Upper lobe of right lung (tissue), 1 donor: ENCODE measurements at places on chromosomes 16 and 17. TPM values are rescaled to one million over a fixed set of nuclear protein-coding genes. Genes with fewer than 3 reads are reported as not detected.

- no peak for DNase-seq
Observed at GRCh38 chr16:30663820-30664219, 5.6 kb downstream of the FBRS start.

- DNase-seq: no peak
Observed at GRCh38 chr17:72332367-72332766, 211.5 kb downstream of the SOX9 start.

DNA sequence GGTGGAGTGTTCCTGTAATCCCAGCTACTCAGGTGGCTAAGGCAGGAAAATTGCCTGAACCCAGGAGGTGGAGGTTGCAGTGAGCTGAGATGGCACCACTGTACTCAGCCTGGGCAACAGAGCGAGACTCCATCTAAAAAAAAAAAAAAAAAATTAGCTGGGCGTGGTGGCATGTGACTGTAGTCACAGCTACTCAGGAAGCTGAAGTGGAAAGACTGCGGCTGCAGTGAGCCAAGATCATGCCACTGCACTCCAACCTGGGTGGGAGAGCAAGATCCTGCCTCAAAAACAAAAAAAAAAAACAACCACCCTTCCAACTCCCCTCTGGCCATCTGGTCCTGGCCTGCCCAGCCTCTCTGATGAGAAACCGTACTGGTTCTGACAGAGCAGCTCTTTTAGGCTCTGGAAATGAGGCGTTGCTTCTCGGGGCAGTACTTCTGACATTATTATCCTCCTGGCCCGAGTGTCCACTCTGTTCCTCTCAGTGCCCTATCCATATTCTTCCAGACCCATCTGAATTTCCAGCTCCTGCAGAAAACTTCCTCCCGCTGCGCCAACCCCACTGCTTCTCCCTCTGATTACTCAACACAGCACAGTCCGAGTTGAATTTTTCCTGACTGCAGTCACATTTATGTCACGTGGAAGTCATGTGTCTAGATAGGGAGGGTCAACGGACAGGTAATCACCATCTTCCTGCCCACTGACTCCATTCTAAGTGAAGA is 13.3 kb downstream of the GGA2 start:
- DNase-seq: peak; percentile 69

- peak; percentile 13 for DNase-seq
Observed at GRCh38 chr17:17093764-17094163, 51.5 kb downstream of the MPRIP start.

DNA sequence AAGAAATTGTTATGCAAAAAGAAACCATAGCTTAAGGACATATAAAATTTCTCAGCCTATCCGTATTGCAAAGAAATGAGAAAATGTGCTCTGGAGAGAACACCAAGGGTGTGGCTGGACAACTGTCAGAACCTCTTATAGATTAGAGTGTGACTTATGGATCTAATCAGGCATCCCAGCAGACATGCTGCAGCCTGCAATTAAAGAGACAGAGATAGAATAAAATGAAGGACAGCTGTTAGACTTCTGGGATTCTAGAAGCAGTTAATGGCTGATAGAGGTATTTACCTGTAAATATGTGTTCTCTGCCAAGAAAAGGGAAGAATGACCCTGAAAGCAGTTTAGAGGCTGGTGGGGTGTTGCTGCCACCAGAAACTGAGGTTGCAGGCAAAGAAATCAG is 160.1 kb upstream of the KIF2B start:
- no peak for DNase-seq

GRCh38 chr16:79009896-79010295 is 590.6 kb downstream of the MAF start:
- no peak for DNase-seq

DNA sequence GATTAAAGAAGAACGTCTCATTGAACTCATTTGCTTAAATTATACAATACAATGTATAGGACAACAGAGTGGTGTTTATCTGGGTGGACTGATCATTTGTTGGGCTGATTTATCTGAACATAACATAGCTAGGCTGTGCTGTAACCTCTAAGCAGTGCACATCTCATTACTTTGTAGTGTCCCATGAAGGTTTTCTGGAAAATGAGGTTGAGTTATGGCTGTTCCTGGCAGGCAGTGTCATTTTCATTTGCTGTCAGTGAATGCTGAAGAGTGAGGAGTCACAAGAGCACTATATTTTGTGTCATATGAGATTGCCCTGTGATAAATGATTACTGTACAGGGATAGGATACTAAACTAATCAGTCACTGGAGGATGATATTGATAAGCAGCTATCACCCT is 340.2 kb downstream of the HS3ST3B1 start:
- DNase-seq: no peak

- DNase-seq: no peak
Observed at GRCh38 chr16:78522327-78522726, 422.9 kb downstream of the WWOX start.

DNA sequence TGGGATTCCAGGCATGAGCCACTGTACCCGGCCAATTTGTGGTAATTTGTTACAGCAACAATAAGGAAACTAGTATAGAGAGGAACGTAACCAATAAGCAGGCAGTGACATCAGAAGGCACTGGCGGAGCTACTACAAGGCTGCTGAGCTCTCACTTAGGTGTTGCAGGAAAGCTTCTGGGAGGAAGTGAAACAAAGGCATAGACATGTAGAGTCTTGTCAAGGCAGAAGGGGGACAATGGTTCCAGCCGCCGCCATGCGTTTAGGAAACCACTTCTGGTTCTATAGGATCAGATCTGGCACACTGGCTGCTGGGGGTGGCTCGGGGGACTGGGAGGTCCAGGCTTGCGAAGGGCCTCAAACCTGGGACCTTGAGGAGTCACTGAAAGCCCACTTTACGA is 9.4 kb upstream of the CPSF4L start:
- no peak for DNase-seq

DNA sequence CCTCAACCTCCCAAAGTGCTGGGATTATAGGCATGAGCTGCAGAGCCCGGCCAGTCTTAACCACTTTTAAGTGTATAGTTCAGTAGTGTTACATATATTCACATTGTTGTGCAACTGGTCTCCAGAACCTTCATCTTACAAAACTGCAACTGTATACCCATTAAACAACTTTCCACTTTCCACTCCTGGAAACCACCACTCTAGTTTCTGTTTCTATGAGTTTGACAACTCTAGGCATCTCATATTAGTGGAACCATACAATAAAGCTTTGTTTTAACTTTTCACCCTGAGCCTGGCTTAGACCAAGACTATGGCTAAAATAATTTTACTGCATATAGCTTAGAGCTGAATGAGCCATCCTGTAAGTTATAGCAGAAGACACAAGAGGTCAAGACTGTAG is 108.0 kb upstream of the GOT2 start:
- no peak for DNase-seq

GRCh38 chr17:28796062-28796461 is 46.5 kb downstream of the FAM222B start:
- no peak for DNase-seq

- DNase-seq: no peak
Observed at GRCh38 chr16:85857406-85857805, 41.6 kb upstream of the IRF8 start.

DNA sequence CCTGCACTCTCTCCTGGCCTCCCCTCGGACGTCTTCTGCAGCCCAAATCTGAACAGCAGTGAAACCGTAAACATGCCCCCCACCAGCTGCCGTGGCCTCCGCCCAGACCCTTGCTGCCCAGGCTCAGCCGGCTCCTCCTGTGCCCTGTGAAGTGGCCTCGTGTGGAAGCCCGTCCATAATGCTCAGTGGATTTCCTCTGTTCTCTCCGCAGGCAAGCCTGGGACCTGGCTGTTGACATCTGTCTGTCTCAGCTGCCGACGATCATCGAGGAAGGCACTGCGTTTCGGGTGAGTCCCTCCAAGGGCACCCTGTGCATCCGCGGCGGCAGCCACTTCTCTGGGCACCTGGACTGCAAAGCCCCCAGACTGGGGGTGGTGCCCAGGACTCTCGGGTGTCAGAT is 153.9 kb upstream of the CHMP6 start:
- no peak for DNase-seq

DNA sequence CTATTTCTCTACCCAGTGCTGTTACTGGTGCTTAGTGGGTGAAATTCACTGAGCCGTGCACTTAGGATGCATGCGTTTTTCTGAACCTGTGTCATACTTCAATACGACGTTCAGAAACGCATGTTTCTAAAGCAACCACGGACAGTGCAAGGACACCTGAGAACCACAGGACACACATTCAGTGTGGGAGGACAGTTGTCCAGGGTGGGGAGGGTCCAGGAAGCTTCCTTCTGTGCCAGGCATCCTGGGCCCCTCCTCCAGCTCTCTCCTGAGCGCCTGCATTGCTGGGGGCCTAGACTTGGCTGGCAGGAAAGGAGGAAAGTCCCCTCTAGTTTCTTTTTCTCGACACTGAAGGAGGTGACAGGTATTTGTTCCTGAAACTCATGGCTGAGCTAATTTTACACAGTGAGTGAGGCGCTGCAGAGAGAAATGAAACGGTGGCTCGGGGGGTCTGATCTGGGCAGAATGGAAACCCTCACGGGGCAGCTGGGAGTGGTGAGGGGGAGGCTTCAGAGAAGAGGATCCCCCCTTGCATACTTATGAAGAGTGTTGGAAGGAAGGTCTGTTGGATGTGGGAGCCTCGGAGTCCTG is 89.9 kb downstream of the IRF8 start:
- no peak for DNase-seq

- DNase-seq: no peak
Observed at GRCh38 chr17:29036584-29036983, 6.4 kb upstream of the PIPOX start.

DNA sequence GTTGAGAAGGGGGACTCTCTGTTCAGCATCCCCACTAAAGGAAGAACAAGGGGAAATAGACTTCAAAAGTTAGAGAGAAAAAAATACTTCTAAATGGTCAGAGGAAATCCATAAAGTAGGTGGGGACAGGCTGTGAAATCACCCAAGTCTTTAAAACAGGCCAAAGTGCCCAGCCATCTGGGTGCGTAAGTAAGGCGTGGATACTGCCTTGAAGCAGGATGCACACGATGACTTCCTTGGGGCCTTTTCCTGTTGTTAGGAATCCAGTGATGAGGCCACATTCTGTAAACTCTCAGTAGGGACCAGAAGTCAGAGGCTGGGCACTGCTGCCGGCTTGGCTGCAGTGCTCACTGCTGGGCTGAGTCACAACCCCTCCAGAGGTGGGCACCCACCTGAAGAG is 9.2 kb downstream of the AXIN2 start:
- DNase-seq: no peak

- DNase-seq: no peak
Observed at GRCh38 chr16:77416939-77417480, 17.8 kb downstream of the ADAMTS18 start.

DNA sequence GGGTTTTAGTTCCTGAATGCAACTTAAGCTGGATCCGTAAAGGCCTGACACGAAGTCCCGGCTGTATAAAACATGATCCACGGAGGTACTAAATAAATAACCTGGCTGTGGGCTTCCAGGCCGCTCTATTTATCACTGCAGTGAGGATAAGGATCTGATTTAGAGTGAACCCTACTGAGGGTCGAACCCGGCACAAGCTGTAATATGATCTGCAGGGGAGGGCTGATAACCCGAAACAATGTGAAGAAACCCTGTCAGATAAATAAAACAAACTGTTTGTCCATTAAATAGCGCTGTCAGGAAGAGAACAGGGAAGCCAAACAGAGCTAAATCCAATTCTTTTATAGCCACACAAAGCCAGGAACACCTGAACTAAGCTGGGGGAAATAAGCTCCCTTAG is 375.6 kb upstream of the SALL1 start:
- DNase-seq: no peak

GRCh38 chr17:79084291-79085153 is 9.9 kb downstream of the ENGASE start:
- DNase-seq: no peak

DNA sequence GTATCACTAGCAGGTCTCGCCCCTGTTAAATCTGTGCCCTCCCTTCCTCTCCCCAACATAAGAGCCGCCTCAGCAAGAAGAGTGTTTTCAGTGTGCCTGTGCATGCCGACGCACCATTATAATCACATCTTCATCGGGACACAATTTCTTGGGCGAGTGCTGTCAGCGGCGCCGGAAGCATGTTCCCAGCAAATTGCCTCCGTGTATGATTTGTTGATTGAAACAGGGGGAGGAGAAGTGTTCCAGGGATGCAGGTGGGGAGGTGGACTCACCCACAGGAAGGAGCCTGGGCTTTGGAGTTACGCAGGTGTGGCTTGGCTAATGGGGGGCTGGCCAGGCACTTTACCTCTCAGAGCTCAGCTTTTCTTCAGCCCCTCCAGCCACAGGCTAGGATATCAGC is 53.6 kb downstream of the SPACA3 start:
- no peak for DNase-seq

DNA sequence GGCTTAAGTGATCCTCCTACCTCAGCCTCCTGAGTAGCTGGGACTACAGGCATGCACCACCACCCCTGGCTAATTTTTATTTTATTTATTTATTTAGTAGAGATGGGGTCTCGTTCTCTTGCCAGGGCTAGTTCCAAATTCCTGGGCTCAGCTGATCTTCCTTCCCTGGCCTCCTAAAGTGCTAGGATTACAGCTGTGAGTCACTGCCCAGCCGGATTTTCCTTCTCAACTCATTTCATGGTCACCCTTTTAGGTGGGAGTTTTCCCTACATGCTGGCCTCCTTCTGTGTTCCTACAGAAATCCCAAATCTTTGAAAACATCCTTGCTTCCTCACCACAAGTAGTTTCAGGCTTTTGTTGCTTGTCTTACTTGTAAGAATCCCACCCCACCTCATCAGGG is 102.1 kb upstream of the SIAH1 start:
- no peak for DNase-seq

- peak; percentile 70 for DNase-seq
Observed at GRCh38 chr16:1871974-1872635, at the start of gene MEIOB. TSS of gene MEIOB (minus strand) at chr16:1872164. CDS start at chr16:1868175, 3,989 bp downstream.

DNA sequence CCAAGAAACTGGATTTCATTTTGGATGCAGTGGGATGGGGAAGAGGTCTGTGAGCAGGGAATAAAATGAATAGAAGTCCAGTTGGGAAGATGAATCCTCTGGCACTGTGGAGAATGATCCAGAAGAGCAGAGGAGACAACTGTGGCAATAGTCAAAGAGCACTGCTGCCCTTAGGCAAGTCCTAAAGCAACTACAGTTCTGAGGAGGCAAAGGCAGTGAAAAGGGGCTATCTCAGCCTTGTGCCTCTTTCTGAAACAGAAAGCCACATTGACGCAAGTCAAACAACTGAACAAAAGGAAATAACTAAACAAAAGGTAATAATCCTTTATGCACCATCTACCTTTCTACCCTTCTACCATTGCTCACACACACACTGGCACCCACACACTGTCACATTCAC is 238.0 kb upstream of the AXIN2 start:
- DNase-seq: no peak

- DNase-seq: no peak
Observed at GRCh38 chr17:57507828-57508227, 237.3 kb downstream of the CCDC182 start.

Gene CAPNS2
- 0.67 TPM for total RNA-seq

Gene GDPD3
- 11.5 TPM for total RNA-seq

Gene HOXB6
- total RNA-seq: 4.9 TPM

Gene TPSG1
- total RNA-seq: 2.3 TPM

Gene MYH4
- not detected for total RNA-seq

Gene HSF5
- total RNA-seq: 0.20 TPM

Gene CDK5R1
- total RNA-seq: 1.6 TPM

Gene AOC3
- 235 TPM for total RNA-seq

Gene NETO2
- 11.2 TPM for total RNA-seq

Gene CCL13
- 10.2 TPM for total RNA-seq

Gene BOLA2
- 4.3 TPM for total RNA-seq

Gene INCA1
- total RNA-seq: 4.5 TPM

Gene ITGAD
- 0.20 TPM for total RNA-seq

Gene DPEP1
- total RNA-seq: 3.0 TPM

Gene SNX20
- total RNA-seq: 9.2 TPM

Gene SEC14L5
- total RNA-seq: 0.52 TPM

Gene NTHL1
- 26.4 TPM for total RNA-seq
